ENCODE measurements at places on chromosomes 6 and 20. TPM values are rescaled to one million over a fixed set of nuclear protein-coding genes. Genes with fewer than 3 reads are reported as not detected.

The DDX27 gene
- 25.9 TPM for total RNA-seq

The PRIM2 gene
- total RNA-seq, result 19.5 TPM

DNA sequence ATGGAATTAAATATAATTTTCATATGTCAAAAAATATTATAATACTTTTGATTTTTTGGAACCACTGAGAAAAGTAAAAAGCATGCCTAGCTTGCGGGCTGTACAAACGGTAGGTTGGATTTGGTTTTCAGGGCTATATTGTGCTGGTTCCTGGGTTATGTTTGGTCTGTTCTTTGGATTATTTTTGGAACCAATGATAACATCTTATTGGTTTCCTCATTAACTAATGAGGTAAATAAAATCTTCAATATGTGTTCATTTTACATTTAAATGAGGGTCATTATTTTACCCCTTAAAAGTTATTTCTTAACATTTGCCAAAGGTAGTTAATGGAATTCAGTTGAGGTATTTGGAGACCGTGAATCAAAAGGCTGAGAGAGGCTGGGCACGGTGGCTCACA lies 96.6 kb downstream of the IMPG1 start:
- no peak for DNase-seq

DNA sequence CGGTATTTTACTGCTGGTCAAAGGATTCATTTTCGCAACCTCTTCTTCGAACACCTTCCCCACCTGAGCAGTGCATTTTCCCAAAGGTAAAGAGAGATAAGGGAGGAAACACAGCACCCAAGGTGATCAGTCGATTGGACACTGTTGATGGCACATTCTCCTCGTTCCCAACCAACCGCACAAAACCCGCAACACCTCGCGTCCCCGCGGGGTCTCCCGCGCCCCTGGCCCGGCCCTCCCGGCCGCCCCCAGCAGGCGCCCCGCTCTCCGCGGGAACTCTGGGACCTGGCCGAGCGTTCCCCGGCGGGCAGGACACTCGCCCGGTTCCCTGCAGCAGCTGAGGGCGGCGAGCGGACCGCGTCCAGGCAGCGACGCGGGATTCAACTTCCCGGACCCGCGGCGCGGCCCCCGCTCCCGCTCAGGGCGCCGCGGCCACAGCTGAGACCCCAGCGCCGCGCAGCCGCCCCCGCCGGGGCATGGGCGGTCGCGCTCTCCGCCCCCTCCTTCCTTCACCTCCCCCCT lies 506 bp downstream of the RGS17 start:
- DNase-seq, result no peak

- DNase-seq, result no peak
These were observed 21.2 kb downstream of the REPS1 start for GRCh38 chr6:138966870-138967269.

DNA sequence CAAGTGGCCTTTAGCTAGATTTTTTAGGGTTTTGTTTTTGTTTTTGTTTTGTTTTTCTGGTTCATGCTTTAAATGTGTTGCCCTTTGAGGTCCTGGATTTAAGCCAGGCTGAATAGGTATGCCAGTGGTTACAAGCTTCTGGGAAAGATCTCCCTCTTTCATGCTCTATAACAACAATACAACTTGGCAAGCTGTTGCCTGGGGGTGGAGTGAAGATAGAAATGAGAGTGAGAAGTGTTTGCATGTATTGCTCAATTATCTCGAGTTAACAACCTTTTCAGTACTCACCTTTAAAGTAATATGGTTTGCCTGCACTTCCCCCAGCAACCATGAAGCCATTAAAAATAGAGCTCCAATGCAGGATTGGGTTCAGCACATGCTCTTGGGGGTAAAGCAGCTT lies 19.2 kb upstream of the HAO1 start:
- no peak for DNase-seq

DNA sequence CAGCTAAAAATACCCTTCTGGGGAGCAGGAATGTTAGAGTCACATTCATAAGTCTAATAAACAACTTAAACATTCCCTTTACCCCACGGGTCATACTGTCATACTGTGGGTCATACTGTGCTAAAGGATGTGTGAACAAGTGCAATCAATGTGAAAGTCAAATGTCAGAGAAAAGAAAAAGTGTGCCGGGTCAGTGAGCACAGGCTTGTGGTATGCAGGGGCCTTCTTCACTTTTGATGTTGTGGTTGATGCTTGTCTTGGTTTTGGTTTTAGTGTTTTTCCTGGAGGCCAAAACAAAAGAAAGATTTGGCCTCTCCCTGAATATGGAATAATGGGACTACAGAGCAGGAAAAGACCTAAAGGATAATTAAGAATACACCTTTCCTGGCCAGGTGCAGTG lies 267.9 kb upstream of the PLN start:
- DNase-seq, result no peak

- DNase-seq, result no peak
These were observed 953.3 kb upstream of the SLC35B3 start for GRCh38 chr6:9388596-9388995.

DNA sequence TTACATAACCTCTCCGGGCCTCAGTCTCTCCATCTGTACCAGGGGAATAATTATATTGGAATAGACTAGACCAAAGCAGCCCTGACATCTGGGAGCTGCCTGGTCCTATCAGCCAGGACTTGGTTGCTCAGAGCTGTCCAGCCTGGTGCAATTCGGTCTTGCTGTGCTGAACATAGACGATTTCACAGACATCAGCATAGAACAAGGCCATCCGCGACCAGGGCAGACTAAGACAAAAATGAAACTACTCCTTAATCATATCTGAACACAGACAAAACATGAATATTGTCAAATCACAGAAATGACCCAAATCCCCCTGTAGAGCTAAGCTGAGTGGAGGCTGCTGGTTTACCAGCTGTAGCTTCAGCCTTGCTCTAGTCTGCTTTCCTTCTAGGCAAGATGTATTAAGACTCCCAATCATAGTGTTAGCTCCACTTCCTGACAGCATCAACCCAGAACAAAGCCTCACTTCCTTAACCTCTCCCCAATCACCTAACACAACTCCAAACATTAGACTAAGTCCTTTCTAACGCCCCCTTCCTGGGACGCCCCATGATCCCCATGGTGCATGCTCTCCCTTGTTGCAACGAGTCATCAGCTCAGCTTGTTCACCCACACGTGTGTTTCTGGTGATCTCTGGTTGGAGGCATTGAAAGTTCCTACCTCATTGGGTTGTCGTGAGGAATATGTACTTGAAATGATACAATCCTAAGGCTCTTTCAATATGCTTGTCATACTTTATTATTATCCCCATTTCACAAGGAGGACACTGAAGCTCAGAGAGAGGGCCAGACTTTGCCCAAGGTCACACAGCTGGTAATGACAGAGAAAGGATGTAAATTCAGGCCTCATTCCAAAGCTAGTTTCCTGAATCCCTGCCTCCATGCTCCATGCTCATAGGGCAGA lies 3.5 kb upstream of the MAPK13 start:
- DNase-seq, result no peak

- DNase-seq, result no peak
These were observed 47.2 kb downstream of the FOXF2 start for GRCh38 chr6:1436334-1437306.

All from omental fat pad (tissue), 4 donors.